NCI-H510A treated with DMSO at 0.1 percent for 48 hours (cell line): ENCODE measurements at places on chromosomes 3 and 15.
A peak's percentile ranks its signal among the peaks of the same experiment; 100 is the strongest.

DNA sequence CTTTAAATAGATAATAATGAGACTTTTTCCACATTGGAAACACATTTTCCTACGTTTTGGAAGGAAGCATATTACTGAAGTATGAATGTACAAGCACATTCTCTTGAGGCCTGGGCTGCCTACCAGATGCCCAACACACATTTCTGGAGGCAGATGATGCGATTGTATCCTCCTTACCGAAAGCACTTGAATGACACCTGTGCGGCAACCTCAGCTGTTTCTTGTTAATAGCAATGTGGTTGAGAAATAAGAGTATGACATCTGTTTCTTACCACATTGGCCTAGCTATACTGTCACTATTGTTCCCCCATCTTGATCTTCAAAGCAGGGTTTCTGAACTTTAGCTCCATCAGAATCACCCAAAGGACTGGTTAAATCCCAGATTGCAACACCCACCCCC, 84.8 kb downstream of the ARPP21 start:
- no peak for DNase-seq

- DNase-seq: no peak
Measured at GRCh38 chr3:195134431-195134830, 136.5 kb downstream of the XXYLT1 start.

DNA sequence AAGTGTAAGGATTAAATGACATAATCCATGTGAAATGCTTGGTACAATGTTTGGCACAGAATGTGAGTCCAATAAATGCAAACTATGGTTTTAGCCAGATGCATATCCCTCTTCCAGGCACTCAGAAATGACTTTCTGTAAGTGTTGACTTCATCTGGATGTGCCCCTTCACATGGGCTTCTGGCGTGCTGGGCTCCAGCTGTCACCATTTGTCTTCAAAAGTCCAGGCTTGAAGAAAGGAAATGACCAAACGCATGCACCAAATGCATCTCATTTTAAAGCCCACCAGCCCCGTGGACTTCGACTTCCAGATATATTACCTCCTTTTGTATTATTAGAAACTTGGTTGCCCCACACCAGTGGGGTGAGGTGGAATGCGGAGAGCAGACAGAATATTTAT, 23.7 kb downstream of the CRYGS start:
- no peak for DNase-seq

- DNase-seq: no peak
Measured at GRCh38 chr15:28107111-28107903, 8.2 kb upstream of the OCA2 start.

DNA sequence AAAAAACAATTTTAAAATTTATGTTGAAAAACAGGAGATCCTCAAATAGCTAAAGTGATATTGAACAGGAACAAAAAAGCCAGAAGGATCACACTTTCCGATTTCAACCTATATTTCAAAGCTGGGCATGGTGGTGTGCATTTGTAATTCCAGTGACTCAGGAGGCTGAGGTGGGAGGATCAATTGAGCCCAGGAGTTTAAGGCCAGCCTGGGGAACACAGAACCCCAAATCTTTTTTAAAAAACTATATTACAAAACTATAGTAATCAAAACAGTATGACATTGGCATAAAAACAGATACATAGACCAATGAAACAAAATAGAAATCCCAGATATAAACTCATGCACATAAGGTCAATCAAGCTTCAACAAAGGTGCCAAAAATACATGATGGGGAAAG, 68.4 kb downstream of the MEX3B start:
- no peak for DNase-seq

DNA sequence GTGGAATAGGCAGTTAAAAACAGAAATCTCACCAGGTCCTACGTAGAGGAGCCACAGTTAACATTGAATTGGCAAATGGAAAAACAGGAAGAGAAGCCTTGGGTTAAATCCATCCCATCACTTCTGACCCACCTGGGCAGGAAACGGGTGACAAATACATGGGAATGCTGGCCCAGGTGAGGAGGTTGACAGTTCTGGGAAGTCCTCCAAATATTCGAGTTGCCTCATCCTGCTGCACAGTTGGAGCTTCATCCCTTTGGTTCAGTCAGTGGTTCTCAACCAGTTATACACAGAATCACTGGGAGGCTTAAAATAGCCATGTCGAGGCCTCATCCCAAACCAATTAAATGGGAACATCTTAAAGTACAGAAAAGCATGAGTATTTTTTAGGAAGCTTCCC, 5.3 kb downstream of the MYZAP start:
- DNase-seq: no peak

- DNase-seq: no peak
Measured at GRCh38 chr3:66483006-66483405, 17.8 kb downstream of the LRIG1 start.

GRCh38 chr15:101111570-101112262, 140.1 kb downstream of the CHSY1 start:
- no peak for DNase-seq

- peak; percentile 94 for DNase-seq
Measured at GRCh38 chr3:171286580-171287249, 173.5 kb downstream of the TNIK start.

- DNase-seq: no peak
Measured at GRCh38 chr3:33060609-33061337, 36.2 kb downstream of the GLB1 start.

DNA sequence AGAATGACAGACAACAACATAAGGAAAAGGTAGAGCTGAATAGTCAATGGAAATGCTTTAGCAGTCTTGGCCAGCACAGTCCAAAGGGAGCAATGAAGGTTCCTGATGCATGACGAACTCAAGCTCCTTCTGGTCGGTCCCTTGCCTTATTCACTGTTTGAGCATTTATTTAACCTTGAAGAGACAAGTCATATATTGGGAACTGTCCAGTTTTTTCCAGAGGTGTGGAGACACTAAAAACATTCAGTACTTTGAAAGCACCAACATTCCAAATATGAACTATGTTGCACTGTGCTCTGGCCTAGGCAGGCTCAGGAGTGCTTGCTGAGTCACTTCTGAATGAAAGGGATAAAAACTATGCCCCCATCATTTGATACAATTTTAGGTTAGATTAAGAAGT, 384.8 kb downstream of the MECOM start:
- no peak for DNase-seq

- no peak for DNase-seq
Measured at GRCh38 chr3:183777016-183777618, 48.3 kb downstream of the MAP6D1 start.

DNA sequence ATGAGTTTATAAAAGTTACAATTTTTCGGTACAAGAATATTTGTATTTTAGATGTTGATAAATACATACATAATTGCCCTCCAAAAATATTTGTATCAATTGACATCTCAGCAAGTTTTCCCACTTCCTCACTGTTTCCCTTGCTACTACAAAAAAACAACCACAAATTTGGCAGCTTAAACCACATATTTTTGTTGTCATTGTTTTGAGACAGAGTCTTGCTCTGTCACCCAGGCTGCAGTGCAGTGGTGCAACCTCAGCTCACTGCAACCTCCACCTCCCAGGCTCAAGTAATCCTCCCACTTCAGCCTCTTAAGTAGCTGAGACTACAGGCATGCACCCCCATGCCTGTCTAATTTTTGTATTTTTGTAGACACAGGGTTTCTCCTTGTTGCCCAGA, 162.8 kb upstream of the RARB start:
- DNase-seq: no peak

GRCh38 chr3:52233108-52233591, 5.8 kb downstream of the TWF2 start:
- no peak for DNase-seq

GRCh38 chr3:146975476-146975875, 370.3 kb upstream of the PLSCR5 start:
- no peak for DNase-seq

GRCh38 chr15:48471073-48471472, 139.8 kb downstream of the DUT start:
- DNase-seq: no peak

GRCh38 chr3:25040748-25041147, 387.3 kb upstream of the RARB start:
- no peak for DNase-seq

- DNase-seq: no peak
Measured at GRCh38 chr3:49805367-49805782, 2.3 kb downstream of the INKA1 start.

- no peak for DNase-seq
Measured at GRCh38 chr15:36691579-36692357, 112.3 kb downstream of the CDIN1 start.

DNA sequence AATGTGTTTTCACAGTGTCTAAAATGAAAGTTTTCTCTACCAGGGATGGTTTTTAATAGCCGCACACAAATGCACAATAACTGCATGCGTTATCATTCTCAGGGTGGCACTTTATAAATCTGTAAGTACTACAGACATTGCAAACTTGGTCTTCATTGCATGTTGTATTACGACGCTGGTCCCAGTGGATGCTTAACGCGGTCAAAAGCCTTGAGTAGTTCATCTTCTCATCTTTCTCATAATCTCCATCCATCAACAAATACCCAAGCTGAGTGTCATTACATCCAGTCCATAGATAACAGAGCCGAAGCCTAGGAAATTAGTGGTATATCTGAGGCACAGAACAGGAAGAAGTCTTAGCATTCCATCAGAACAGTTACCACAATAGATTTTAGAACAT, 72.6 kb downstream of the USF3 start:
- no peak for DNase-seq

DNA sequence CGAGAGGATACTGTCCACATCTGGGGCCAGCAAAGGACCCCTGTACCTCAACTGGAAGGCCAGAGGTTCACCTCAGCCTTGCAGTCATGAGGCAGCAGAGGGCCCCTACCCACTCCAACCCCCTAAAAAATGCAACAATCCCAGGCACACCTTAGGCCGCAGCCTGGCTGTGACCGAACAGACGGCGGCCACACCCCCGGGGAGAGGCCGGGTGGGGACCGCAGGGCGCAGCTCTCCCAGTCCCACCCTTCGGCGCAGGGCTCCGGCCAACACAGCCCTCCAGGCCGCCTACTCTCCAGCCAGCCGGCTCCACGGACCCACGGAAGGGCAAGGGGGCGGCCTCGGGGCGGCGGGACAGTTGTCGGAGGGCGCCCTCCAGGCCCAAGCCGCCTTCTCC, 457 bp upstream of the DNAJA4 start:
- no peak for DNase-seq

DNA sequence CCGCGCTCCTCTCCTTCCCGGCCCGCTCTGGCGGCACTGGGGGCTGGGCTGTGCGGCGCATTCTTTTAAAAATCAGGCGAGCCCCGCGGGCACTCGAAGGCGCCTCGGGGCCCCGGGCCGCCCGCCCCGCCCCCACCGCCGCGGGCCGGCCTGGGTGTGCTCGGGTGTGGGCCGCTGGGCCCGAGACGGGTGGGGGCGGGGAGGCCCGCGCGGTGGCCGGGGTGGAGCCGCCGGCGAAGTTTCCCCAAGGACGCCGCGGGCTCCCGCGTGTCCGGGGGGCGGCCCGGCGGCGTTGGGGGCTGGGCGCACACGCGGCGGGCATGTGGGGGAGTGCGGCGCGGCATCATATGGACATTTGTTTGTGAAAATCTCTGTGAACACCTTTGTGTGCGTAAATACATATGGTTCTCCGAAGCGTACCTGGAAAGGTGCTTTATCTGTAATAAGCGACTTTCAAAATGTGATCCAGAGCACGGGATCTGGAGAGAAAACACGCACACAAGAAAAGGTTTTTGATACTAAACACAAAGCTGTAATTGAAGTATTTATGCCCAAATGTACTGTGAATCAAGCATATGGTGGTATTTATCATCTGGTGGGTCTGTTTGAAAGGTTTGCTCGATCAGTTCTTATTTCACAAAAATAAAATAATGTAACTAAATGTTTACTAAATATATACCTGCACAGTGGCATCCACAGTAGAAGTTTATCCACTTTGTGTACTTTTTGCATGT, 612 bp upstream of the TBL1XR1 start:
- DNase-seq: no peak

DNA sequence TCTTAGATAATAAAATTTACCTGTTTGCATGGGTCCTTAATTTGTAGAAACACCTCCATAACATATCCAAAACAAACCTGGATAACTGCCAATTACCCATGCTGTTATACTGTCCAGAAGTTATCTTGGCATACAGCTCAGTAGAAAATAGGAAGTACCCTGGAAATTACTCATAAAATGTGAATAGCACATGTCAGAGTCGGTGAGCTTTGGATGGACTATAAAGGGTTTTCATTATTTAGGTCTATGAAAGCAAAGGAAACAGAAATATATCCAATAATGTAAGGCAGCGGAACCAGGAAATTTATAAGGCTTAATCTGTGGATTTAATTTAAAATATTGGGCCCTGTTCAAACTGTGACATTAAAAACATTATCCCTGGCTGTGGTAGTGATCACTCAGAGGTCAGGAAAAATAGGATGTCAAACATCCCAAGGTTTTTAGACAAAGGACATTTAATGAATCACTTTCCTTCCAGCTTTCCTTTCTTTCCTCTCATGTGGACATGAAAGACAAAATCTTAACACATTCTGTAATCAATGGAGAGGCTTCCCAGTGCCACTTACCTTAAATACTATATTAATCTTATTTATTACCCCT, 459.0 kb upstream of the DPH6 start:
- DNase-seq: no peak

DNA sequence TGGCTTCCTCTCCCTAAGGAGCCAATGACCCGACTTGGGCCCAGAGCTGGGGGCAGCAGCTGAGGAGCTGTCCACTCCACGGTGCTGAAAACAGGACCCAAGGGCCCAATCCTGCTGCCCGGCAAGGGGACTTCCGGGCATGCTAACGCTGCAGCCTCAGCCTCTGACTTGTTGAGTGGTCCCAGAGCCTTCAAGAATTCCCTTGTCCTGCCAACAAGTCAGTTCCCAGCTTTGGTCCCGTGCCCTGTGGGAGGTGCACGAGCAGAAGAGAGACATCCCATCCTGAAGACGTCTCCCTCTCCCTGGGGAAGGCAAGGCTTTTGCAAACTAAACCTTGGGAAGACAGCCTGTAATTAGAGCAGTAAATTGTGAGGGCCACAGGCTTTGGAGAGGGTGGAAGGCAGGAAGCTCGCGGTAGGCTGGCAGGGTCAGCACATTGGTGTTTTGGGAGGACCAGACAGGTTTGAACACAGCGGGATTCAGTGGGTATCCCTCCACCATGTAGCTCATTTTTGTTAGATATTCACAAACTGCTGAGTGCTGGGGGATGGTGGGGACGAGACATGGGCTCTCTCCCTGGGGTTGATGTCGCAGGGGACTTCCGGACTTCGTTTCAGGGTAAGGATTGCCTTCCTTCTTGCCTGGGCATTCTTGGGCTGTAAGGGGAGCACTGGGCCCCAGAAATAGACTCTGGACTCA, 29.8 kb upstream of the PRR23E start:
- no peak for DNase-seq
